Sigmoid colon (tissue), 7 donors: ENCODE measurements at places on chromosomes 1 and 21. TPM values are rescaled to one million over a fixed set of nuclear protein-coding genes. Genes with fewer than 3 reads are reported as not detected.

DNA sequence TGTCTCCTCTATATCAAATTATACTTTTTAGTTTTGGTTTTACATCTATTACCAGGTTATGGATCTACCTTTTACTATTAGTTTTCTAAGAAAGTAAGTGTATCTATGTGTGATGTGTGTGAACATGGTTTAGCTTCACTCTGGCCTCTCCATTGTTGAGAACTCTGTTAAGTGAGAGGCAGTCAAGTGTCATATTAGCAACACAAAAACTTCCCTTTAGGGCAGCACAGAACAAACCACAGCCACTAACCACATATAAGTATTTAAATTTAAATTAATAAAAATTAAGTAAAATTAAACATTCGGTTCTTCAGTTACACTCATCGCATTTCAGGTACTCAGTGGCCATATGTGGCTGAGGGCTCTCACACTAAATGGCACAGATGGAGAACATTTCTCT lies 96.6 kb downstream of the DPYD start:
- H3K4me3 ChIP-seq = no peak overlapping the region
- no peaks in the 10 kb centered on the region for H3K36me3 ChIP-seq
- H3K27me3 ChIP-seq = no peaks in the 10 kb centered on the region
- no peak overlapping the region for H3K27ac ChIP-seq

GRCh38 chr1:167708940-167709389 lies 12.8 kb upstream of the MPZL1 start:
- H3K27ac ChIP-seq = no peak overlapping the region
- no peaks in the 10 kb centered on the region for H3K36me3 ChIP-seq
- DNase-seq = no peak
- H3K4me1 ChIP-seq = no peaks in the 10 kb centered on the region
- no peak overlapping the region for H3K4me3 ChIP-seq
- no peaks in the 10 kb centered on the region for H3K27me3 ChIP-seq

DNA sequence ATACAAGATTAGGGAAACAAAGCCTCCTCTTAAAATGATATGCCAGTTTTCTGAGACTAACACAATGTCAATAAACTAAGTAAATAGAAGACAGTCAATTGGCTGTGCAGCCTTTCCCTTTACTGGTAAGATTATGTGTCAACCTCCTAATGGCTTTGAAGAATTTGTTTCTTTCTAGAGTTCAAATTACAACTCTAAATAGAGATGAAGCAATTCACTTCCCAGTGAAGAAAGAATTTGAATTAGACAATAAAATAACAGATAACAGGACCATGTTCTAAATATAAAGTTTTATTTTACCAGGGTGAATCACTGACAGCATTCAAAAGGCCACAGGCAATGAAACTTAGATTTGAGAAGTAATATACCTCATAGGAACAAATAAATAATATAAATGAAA lies 680.3 kb downstream of the PLA2G4A start:
- H3K36me3 ChIP-seq = no peaks in the 10 kb centered on the region
- no peak for DNase-seq
- no peak overlapping the region for H3K27ac ChIP-seq
- no peaks in the 10 kb centered on the region for H3K4me1 ChIP-seq
- H3K27me3 ChIP-seq = no peaks in the 10 kb centered on the region
- no peak overlapping the region for H3K4me3 ChIP-seq

GRCh38 chr1:245086389-245086969 lies 68.3 kb upstream of the KIF26B start:
- no peak overlapping the region for H3K27ac ChIP-seq
- DNase-seq = no peak
- no peaks in the 10 kb centered on the region for H3K36me3 ChIP-seq
- H3K27me3 ChIP-seq = no peaks in the 10 kb centered on the region
- H3K4me1 ChIP-seq = peaks cover 11% of the 10 kb centered on the region

GRCh38 chr1:160091666-160092223 lies 6.7 kb downstream of the IGSF8 start:
- H3K27ac ChIP-seq = no peak overlapping the region
- H3K4me3 ChIP-seq = no peak overlapping the region
- no peaks in the 10 kb centered on the region for H3K27me3 ChIP-seq
- H3K36me3 ChIP-seq = peaks cover 18% of the 10 kb centered on the region
- no peak for DNase-seq
- H3K4me1 ChIP-seq = peaks cover 12% of the 10 kb centered on the region

DNA sequence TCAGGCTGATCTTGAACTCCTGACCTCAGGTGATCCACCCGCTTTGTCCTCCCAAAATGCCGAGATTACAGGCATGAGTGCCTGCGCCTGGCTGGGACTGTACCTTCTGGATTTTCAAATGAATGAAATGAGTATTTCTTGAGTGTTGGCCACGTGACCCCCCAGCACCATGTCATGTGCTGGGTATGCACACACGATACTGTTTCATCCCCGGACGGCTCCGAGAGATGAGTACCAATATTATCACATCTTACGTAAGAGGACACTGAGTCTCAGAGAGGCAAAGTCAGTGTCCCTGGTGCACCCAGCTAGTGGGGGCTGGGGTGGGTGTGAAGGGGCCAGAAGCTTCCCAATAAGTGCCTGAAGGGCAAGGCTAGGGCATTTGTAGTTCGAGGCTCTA lies 780 bp upstream of the CROCC start:
- no peaks in the 10 kb centered on the region for H3K27me3 ChIP-seq
- H3K4me3 ChIP-seq = no peak overlapping the region
- no peak for DNase-seq
- peaks cover 15% of the 10 kb centered on the region for H3K4me1 ChIP-seq
- H3K36me3 ChIP-seq = no peaks in the 10 kb centered on the region

- H3K27me3 ChIP-seq = no peaks in the 10 kb centered on the region
- H3K4me3 ChIP-seq = no peak overlapping the region
- no peak overlapping the region for H3K27ac ChIP-seq
- no peaks in the 10 kb centered on the region for H3K4me1 ChIP-seq
- no peaks in the 10 kb centered on the region for H3K36me3 ChIP-seq
These were observed 88.1 kb upstream of the HIVEP3 start for GRCh38 chr1:42006836-42007235.

The ENSA gene
- 114 TPM for total RNA-seq

DNA sequence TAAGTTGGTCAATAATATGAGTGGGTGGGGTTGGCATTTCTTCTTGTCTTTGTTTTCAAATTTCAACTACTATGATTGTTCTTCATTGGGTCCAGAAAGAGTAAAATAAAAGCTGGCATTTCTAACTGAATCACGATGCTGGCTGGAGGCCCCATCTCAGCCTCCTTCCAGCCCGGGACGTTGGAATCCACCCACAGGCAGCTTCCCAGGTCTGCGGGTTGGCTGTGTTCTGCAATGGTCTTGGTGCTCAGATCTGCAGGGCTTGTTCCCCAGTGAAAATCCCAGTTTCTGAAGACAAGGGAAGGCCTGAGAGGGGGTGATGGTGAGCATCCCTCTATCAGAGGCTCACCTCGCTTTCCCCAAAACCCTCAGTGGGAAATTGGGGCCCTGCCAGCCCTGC lies 54.7 kb upstream of the ARHGEF16 start:
- H3K4me1 ChIP-seq = peaks cover 11% of the 10 kb centered on the region
- no peaks in the 10 kb centered on the region for H3K36me3 ChIP-seq
- DNase-seq = no peak
- peaks cover 97% of the 10 kb centered on the region for H3K27me3 ChIP-seq
- H3K27ac ChIP-seq = no peak overlapping the region

The KRTAP15-1 gene
- not detected for total RNA-seq

- H3K27me3 ChIP-seq = no peaks in the 10 kb centered on the region
- no peak for DNase-seq
- no peak overlapping the region for H3K27ac ChIP-seq
- H3K4me1 ChIP-seq = peaks cover 14% of the 10 kb centered on the region
These were observed 31.4 kb downstream of the HIVEP3 start for GRCh38 chr1:41887365-41887764.

GRCh38 chr1:3369446-3370076 lies 84.9 kb upstream of the ARHGEF16 start:
- peak; percentile 79 for DNase-seq
- H3K27ac ChIP-seq = peak overlapping the region; percentile 73
- no peaks in the 10 kb centered on the region for H3K36me3 ChIP-seq

- H3K4me3 ChIP-seq = no peak overlapping the region
- no peaks in the 10 kb centered on the region for H3K4me1 ChIP-seq
- no peaks in the 10 kb centered on the region for H3K36me3 ChIP-seq
- no peak for DNase-seq
- no peaks in the 10 kb centered on the region for H3K27me3 ChIP-seq
These were observed 9.0 kb upstream of the KCTD3 start for GRCh38 chr1:215557992-215558626.

The RIIAD1 gene
- not detected for total RNA-seq
